NCI-H2081 treated with DMSO at 0.1 percent for 48 hours (cell line): ENCODE measurements at places on chromosomes 13 and 19.

DNA sequence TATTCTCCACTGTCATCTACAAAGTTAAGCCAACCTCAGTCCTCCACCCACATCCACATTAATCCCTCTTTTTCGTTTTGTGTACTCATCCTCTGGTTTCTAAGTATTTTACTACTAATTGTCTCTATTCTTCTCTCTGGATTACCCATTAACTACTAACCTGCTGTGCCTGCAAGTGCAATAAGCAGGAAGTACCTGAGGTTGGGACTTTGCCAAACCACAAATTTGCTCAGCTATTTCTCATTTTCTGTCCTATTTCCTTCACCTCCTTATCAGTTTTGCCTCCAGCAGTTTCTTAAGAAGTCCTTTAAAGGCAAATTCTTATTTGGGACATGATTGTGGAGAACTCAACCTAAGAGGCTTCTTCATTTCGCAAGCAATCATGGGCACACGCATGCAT is 1708.9 kb downstream of the SLITRK5 start:
- no peak for DNase-seq

DNA sequence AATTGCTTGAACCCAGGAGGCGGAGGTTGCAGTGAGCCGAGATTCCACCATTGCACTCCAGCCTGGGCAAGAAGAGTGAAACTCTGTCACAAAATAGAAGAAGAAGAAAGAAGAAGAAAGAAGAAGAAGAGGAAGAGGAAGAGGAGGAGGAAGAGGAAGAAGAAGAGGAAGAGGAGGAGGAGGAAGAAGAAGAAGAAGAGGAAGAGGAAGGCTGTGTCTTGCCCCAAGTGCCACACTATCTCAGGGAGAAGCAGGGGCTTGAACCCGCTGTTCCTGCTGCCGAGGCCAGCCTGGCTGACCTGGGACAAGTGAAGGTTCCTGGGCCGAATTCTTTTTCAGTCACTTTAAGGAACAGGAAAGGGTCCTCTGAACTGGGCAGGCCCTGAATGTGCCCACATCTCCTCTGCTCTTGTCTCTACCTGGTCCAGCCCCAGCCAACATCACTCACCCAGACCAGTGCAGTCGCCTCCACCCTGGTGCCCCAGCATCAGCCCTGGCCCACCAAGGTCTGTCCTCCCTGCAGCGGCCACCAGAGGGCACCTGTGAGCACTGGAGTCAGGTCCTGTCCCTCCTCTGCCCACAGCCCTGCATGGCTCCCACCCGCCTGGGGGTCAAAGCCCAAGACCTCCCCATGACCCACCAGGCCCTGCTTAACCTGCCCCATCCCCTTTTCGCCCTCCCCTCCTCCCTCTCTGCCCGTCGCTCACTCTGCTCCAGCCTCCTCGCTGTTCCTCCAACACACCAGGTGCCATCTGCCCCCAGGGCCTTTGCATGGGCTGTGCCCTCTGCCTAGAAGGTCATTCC is 20.0 kb downstream of the TICAM1 start:
- no peak for DNase-seq

GRCh38 chr19:31555634-31556215 is 206.5 kb upstream of the TSHZ3 start:
- no peak for DNase-seq

DNA sequence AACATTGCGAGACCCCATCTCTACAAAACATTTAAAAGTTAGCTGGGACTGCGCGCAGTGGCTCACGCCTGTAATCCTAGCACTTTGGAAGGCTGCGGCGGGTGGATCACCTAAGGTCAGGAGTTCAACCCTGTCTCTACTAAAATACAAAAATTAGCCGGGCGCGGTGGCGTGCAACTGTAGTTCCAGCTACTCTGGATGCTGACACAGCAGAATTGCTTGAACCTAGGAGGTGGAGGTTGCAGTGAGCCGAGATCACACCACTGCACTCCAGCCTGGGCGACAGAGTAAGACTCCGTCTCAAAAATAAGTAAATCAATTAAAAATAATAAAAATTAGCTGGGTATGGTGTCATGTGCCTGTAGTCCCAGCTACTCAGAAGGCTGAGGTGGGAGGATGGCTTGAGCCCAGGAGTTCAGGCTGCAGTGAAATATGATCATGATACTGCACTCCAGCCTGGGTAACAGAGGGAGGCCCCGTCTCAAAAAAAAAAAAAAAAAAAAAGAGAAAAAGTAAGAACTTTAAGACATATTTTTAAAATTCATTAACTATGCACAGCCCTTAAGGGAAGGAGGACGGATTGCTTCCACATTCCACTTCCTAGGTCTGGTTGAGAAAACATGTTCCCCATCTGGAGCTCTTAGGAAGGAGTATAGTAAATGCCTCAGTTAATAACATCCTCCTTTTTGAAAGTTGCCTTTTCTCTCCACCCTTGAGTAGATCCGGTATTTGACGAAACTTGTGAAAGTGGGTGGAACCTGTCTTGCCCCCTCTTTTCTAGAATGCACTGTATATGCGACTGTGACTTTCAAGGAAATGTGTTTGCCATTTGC is 26.1 kb downstream of the EXOC3L2 start:
- DNase-seq = no peak

DNA sequence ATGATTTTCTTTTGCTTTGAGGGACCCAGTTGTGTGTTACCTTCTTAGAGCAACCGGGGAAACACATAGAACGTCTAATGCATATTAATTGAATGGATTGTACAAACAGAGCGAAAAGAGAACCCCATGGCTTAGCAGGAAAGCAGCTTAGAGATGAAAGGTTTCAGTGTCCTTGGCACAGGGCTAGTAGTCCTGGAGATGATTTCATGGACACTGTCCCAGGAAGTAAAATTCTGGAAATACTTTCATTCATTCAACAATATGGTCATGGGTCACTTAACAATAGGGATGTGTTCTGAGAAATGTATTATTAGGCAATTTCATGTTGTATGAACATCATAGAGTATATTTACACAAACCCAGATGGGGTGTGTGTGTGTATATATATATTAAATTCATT is 9.7 kb upstream of the FUT2 start:
- no peak for DNase-seq
